A549 treated with DMSO at 1 μM for 4 hours (cell line): ENCODE measurements at places on chromosomes 13 and 19. TPM values are rescaled to one million over a fixed set of nuclear protein-coding genes. Genes with fewer than 3 reads are reported as not detected.

Gene MYH14
- total RNA-seq = 5.5 to 7.0 TPM (median 6.6 TPM) in 5 replicates

Gene ZNF14
- 1.6 to 2.2 TPM (median 2.0 TPM) in 5 replicates for total RNA-seq

Gene KLK14
- 0.25 to 0.67 TPM (median 0.45 TPM) in 5 replicates for total RNA-seq

Gene LENG8
- 69.7 to 124 TPM (median 109 TPM) in 5 replicates for total RNA-seq

Gene DACT3
- 0.27 to 0.49 TPM (median 0.32 TPM) in 5 replicates for total RNA-seq

Gene ZNF266
- 3.3 to 4.1 TPM (median 3.8 TPM) in 5 replicates for total RNA-seq

Gene OR10H2
- total RNA-seq = not detected in 5 replicates

Gene PTGER1
- 0.08 to 0.15 TPM (median 0.13 TPM) in 3 of 5 replicates, not detected in the others for total RNA-seq

Gene DIS3
- 19.8 to 24.8 TPM (median 21.0 TPM) in 5 replicates for total RNA-seq

Gene KIR2DL1
- total RNA-seq = not detected in 5 replicates

Gene ZNF30
- total RNA-seq = 4.9 to 6.6 TPM (median 5.6 TPM) in 5 replicates

Gene ZNF154
- total RNA-seq = not detected in 5 replicates
